ENCODE measurements at places on chromosomes 5 and 9.

- H3K27me3 ChIP-seq = no peaks in the 10 kb centered on the region
- H3K4me1 ChIP-seq = peaks cover 4% of the 10 kb centered on the region
- H3K4me3 ChIP-seq = no peak overlapping the region
- H3K27ac ChIP-seq = no peak overlapping the region
- no peak for DNase-seq
Observed at GRCh38 chr9:92512622-92513021, 23.2 kb downstream of the ECM2 start.

GRCh38 chr5:33795496-33795895, 96.3 kb downstream of the ADAMTS12 start:
- H3K36me3 ChIP-seq = no peaks in the 10 kb centered on the region
- H3K27ac ChIP-seq = no peak overlapping the region
- H3K4me1 ChIP-seq = no peaks in the 10 kb centered on the region

GRCh38 chr5:83877911-83878706, 157.5 kb upstream of the HAPLN1 start:
- no peaks in the 10 kb centered on the region for H3K27me3 ChIP-seq
- H3K27ac ChIP-seq = no peak overlapping the region
- no peaks in the 10 kb centered on the region for H3K36me3 ChIP-seq
- no peak overlapping the region for H3K4me3 ChIP-seq
- no peaks in the 10 kb centered on the region for H3K4me1 ChIP-seq

GRCh38 chr5:170481849-170482248, 22.0 kb upstream of the KCNIP1 start:
- no peaks in the 10 kb centered on the region for H3K4me1 ChIP-seq
- no peaks in the 10 kb centered on the region for H3K36me3 ChIP-seq
- DNase-seq = no peak

- H3K27me3 ChIP-seq = no peaks in the 10 kb centered on the region
- H3K4me1 ChIP-seq = peaks cover 8% of the 10 kb centered on the region
- H3K36me3 ChIP-seq = no peaks in the 10 kb centered on the region
- H3K4me3 ChIP-seq = no peak overlapping the region
- H3K27ac ChIP-seq = no peak overlapping the region
Observed at GRCh38 chr5:149420545-149421371, 41.7 kb upstream of the IL17B start.

DNA sequence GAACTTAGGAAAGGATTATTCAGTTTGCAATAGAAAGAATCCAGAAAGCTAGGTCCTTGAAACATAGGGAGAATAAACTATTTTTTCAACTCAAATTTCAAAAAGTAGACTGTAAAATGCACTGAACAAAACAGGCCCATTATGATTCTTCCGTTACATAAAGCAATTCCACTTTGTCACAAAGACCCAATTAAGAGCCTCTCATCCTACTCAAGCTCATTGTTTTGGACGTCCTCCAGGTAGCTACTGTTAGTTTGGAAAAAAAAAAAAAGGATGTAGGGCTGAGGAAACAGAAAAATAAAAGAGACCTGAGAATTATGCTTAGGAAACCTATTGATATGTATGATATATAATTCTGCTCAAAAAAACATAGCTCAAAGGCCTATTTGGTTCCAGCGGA, 74.0 kb downstream of the DIRAS2 start:
- DNase-seq = no peak
- H3K4me1 ChIP-seq = no peaks in the 10 kb centered on the region
- H3K27ac ChIP-seq = no peak overlapping the region
- no peaks in the 10 kb centered on the region for H3K36me3 ChIP-seq
- H3K4me3 ChIP-seq = no peak overlapping the region

DNA sequence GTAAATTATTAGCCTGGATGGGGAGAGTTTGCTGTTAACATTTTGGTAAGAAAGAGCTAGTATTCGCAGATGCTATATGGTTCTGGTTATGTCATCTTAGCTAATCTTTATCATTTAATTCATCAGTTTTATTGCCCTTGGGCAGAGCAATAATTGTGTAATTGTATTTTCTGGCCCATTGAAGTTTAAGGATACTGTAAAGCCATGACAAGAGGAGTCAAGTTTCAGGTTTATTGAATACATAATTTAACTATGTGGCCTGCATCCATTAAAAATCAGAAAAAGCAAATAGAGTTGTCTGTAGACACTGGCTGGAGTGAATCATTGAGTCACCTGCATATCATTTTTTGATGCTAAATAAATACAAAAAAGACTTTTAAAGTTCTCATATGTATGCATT, 255.8 kb downstream of the PRELID2 start:
- no peak for DNase-seq
- no peaks in the 10 kb centered on the region for H3K27me3 ChIP-seq
- H3K36me3 ChIP-seq = no peaks in the 10 kb centered on the region

- no peak overlapping the region for H3K4me3 ChIP-seq
- peaks cover 11% of the 10 kb centered on the region for H3K4me1 ChIP-seq
- DNase-seq = no peak
Observed at GRCh38 chr5:158877124-158877581, 222.6 kb downstream of the EBF1 start.

- H3K4me1 ChIP-seq = no peaks in the 10 kb centered on the region
- no peak for DNase-seq
- H3K27me3 ChIP-seq = no peaks in the 10 kb centered on the region
- no peaks in the 10 kb centered on the region for H3K36me3 ChIP-seq
- no peak overlapping the region for H3K27ac ChIP-seq
Observed at GRCh38 chr5:56983593-56984361, 31.9 kb upstream of the MIER3 start.

- no peak for DNase-seq
- no peak overlapping the region for H3K27ac ChIP-seq
- peaks cover 10% of the 10 kb centered on the region for H3K36me3 ChIP-seq
- H3K4me1 ChIP-seq = peaks cover 6% of the 10 kb centered on the region
- no peaks in the 10 kb centered on the region for H3K27me3 ChIP-seq
Observed at GRCh38 chr5:36606036-36606427, 374 bp upstream of the SLC1A3 start.
